ENCODE measurements at places on chromosomes 12 and 14.

GRCh38 chr12:71958457-71958856, 19.8 kb downstream of the TPH2 start:
- no peak for DNase-seq

GRCh38 chr14:68367536-68367935, 425.3 kb downstream of the ZFP36L1 start:
- no peak for DNase-seq

DNA sequence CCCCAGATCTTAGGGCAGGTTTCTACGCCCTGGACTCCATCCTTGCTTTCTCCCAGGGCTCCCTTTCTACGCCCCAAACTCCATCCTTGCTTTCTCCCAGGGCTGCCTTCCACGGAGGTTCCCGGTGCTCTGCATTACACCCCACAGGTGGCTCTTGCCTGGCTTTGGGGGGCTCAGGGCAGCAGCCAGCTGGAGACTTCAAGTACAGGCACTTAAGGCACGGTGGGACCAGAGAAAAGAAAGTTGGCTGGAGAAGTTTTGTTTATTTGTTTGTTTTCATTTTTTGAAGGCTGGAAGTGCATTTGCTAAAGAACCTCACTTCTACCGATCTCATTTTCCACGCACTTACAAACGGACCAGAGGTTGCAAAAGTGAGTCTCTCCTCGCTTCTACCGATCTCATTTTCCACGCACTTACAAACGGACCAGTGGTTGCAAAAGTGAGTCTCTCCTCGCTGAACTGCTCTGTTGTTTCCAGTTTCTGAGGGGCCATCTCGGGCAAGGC, 103.8 kb upstream of the MED13L start:
- DNase-seq, result no peak

DNA sequence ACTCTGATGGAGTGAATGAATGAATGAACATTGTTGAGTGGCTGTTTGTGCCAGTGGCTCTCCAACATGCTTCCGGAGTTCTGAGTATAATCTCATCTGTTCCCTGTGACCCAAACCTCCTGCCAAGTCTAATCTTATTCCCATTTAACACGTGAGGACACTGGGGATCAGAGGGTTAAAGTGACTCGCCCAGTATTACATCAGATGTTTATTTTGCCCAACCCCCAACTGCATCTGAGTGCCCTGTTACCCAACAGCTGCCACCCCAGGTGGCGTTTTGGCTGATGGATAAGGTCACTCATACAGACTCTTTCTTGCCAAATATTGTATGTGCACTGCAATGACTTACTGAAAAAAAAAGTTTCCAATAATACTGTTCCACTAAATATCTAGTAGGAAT, 210.9 kb downstream of the EXOC5 start:
- DNase-seq, result no peak

- no peak for DNase-seq
Observed at GRCh38 chr12:132044661-132045412, 95.1 kb downstream of the EP400 start.

DNA sequence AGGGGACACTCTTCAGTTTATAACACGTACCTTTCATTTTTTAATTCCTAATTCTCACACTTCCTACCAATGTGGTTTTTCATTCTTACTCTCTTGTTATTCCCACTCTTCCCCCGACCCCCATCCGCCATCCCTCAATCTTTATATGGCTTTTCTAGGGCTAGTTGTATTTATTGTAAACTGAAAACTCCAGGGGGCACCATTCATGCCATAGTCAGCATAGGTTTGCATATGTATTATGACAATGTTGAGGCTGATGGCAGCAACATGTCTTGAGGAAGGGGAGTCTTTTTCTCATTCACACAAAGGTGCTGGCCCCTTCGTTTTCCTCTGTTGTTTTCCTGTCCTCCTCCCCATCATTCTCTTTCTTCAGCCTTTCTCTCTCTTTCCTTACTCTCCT, 27.7 kb upstream of the LTA4H start:
- DNase-seq, result no peak

- DNase-seq, result no peak
Observed at GRCh38 chr12:123337070-123337469, 27.6 kb downstream of the SBNO1 start.

DNA sequence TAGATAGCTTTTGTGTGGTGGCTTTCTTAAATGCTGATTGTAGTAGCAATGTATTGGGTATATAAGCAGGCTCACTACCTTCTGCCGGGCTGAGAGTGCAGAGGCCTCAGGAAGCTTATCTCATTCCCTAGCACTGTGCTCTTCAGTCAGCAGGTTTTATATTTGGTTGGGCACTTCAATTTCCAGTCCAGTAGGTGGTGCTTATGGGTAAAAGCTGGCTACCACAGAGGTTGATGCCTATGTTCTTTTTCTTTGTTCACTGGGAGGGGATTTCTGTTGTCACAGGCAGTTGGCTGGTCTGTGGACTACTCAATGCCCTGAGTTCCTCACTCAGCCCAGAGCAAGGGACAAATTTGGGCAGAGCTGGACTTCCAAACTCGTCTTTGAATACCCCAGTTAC, 43.0 kb upstream of the GLIPR1 start:
- DNase-seq, result no peak

- DNase-seq, result no peak
Observed at GRCh38 chr12:40819436-40820108, 127.3 kb downstream of the CNTN1 start.

GRCh38 chr14:91324606-91325575, 80.4 kb upstream of the GPR68 start:
- DNase-seq, result no peak

- no peak for DNase-seq
Observed at GRCh38 chr12:40149673-40150260, 43.9 kb upstream of the SLC2A13 start.

DNA sequence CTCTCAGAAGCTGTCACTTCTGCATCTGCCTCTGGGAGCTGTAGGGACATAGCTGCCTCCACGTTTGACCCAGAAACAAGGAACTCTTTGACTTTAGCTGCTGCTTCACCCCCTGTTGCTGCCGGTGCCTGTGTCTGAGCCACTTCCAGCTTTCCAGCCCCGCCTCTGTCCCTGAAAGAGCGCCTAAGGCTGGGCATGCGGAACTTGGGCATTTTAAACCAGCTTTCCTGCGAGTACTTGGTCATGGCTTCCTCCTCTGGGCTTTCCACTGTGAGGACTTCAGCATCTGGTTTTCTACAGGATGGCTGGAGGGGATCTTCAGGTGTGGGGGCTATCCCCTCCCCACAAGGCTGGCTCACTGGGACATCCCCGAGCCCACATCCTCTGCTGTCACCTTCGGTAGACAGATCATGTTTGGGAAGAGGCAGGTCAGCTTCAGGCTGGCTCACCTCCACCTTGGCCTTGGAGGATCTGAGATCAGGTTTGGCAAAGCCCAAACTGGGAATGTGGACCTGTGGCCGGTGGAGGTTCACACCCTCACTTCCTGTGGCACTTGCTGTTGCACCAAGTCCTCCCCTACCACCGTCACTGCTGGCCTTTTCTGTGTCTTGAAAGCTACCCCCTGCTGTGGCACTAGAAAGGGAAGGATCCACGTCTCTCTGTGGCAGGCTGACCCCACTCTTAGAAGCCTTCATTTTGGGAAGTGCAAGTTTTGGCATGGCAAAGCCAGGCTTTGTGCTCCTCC, 15.2 kb downstream of the PLD4 start:
- DNase-seq, result no peak

- DNase-seq, result no peak
Observed at GRCh38 chr14:61736751-61737150, 25.5 kb upstream of the SNAPC1 start.

- DNase-seq, result no peak
Observed at GRCh38 chr14:29233188-29233587, 466.6 kb downstream of the FOXG1 start.

DNA sequence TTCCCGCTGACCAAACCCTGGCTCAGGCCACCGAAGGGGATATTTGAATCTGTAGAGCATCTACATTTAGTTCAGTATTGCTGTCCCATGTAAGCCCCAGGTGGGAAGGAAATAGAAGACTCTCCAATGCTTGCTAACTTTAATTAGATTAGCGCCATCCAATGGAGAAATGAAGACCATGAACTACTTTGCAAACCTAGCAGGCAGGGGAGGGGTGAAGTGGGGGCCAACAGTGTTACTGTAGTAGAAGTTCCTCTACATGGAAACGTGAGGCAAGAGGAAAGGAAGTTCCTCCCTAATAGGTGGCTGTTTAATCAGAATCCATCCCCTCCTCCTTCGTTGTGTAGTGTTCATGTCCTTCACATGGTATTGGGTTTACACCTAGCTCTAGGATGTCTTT, 9.3 kb upstream of the DENND5B start:
- DNase-seq, result no peak

DNA sequence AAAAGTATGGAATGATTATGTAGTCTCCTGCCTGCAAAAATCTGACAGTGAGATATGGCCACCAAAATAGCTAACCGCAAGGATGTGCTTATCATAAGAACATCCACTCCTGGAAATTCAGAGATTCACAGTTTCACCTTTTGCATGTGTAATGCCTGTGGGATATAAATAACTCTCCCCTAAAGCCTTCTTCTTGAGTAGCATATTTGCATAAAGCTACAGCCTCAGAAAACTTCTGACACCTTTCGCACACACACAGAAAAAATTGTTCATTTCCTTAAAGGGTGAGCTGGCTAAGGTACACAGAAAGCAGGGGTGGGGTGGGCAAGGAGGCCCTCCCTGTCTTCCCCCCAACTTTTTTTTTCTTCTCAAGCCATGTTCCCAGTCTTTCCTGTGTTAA, 3.1 kb upstream of the IGF1 start:
- DNase-seq, result no peak

- DNase-seq, result no peak
Observed at GRCh38 chr14:75147423-75148071, 20.7 kb upstream of the NEK9 start.

DNA sequence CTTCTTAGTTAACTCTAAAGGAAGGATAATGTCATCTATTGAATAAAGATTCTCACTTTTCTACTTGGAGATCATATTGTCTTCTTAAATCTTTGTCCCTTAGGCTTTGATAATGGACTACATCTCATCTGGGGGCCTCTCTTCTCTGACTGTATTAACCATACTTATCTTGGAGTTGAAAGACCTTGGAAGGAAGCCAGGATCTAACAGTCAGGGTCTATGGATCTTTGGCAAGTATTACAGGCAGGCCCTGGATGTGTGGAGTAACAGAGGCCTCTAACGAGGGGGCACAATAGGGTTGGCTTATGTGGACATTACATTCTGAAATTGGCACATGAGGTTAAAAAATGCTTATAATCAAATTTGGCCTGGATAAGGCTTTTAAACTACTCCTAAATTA, 513.8 kb downstream of the NRXN3 start:
- no peak for DNase-seq

- DNase-seq, result no peak
Observed at GRCh38 chr12:22335794-22336166, 1.3 kb upstream of the ST8SIA1 start.

GRCh38 chr12:7197841-7198240, 8.4 kb downstream of the PEX5 start:
- no peak for DNase-seq

GRCh38 chr14:76138758-76139723, 12.7 kb upstream of the GPATCH2L start:
- DNase-seq, result no peak

DNA sequence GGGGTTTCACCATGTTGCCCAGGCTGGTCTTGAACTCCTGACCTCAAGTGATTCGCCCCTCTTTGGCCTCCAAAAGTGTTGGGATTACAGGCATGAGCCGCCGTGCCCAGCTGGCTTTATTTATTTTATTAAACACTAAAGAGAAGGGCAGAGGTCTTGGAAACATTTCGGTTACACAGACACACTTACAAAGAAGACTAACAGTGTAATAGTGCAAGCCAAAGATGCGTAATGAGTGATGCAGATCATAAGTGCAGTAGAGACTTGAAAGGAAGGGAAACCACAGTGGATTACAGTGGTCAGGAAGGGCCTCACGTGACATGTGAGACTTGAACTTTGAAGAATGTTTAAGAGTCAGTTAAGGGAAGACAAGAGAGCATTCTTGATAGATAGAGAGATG, 33.9 kb upstream of the CDK17 start:
- no peak for DNase-seq

DNA sequence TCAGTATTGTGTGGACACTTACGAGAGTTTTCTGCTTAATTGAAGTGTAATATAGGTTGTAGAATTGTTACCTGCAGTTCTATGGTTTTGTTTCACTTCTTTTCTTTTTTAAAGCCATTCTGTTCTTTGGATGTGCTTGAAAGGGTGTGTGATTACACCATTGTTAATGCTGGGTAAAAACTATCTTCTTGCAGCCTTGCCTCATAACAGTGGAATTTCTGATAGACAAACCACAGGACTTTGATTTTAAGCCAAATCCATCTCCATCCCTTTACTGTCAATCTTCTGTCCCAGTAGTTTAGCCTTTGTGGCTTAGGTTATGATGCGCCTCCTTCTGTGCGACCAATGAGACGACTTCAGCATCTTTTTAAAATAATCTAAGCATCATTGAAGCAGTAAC, 182.3 kb downstream of the PELI2 start:
- DNase-seq, result no peak

DNA sequence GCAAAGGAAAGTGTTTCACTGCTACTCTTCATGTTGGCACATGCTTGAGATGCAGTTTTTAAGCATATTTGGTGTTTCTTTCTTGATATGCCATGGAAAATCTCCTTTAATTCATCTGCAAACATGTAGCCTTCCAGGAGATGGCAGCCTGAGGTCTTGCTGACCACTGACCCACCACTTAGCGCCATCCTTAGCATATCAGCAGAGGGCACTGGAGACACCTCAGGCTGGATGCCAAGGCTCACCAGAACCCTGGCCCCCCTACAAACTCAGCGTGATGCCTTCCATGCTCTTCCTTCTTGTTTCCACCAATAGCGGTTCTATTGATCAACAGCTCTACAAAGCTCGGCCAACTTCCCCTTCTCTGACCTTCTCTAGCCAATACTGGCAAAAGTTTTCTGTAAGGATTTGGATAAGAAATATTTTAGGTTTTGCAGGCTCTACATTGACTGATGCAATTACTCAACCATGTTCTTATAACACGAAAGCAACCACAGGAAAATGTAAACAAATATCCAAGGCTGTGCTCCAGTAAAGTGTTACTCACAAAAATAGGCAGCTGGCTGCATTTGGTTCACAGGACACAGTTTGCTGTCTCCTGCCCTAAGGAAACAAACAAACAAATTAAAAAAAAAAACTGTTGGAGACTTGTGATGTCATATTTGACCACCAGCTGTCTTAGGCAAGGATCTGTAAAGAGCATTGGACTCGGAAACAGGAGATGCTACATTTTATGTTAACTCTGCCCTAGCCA, 209.7 kb downstream of the SLC15A4 start:
- no peak for DNase-seq

- DNase-seq, result no peak
Observed at GRCh38 chr14:81765651-81766275, 232.1 kb upstream of the SEL1L start.

- DNase-seq, result no peak
Observed at GRCh38 chr14:94747739-94748138, 22.2 kb downstream of the GSC start.

GRCh38 chr12:68367903-68368302, 35.7 kb upstream of the MDM1 start:
- no peak for DNase-seq

- no peak for DNase-seq
Observed at GRCh38 chr12:48556631-48557030, 13.2 kb downstream of the LALBA start.
